ELR (cell line): ENCODE measurements at places on chromosomes 4 and X.

DNA sequence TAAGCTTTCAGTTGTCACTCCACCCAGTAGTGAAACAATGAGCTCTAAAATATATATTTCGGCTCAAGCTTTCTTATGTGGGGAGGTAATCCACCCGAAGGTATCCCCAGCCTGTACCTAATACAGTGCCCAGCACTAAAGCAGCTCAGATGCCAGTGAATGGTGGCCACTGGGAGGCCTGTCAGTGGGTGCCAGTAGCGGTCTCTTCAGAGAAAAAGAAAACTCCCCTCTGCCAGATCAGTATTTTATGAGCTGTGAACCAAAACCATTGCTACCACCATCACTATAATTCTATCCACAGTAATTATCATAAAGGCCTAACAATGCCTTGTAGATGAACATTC is 835 bp upstream of the NFKB1 start:
- peak; percentile 43 for DNase-seq

DNA sequence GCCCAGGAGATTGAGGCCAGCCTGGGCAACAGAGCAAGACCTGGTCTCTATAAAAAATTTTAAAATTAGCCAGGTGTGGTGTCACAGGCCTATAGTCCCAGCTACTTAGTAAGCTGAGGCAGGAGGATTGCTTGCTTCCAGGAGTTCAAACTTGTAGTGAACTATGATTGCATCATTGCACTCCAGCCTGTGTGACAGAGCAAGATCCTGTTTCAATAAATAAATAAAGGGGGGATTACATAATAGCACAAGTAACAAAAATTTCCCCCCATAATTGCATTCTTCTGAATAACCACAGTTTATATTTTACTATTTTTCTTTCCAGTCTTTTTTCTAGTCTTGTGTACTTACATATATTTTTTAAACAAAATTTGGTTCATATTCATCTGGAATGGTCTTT is 135.6 kb downstream of the CHIC2 start:
- DNase-seq = peak; percentile 46

- DNase-seq = peak; percentile 75
Observed at GRCh38 chrX:45006002-45006800, 133.2 kb downstream of the KDM6A start.

DNA sequence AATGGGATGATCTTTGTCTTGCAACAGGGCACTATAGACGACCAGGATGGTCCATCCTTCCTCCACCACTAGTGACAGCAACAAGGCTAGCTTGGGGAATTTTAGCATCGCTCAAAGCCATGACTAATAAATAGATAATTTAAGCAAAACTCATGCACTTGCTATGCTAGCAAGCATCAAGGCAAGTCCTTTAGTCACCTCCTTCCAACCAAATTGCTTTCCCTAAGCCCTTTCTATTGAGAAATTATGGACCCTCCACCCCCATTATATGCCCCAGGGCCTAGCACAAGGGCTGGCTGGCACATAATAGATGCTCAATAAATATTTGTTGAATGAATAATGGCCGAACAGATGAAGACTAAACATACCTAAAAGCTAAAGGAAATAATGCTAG is 28.6 kb downstream of the SLC16A2 start:
- DNase-seq = peak; percentile 93

GRCh38 chrX:22135171-22135711 is 103.1 kb downstream of the PHEX start:
- DNase-seq = peak; percentile 61

DNA sequence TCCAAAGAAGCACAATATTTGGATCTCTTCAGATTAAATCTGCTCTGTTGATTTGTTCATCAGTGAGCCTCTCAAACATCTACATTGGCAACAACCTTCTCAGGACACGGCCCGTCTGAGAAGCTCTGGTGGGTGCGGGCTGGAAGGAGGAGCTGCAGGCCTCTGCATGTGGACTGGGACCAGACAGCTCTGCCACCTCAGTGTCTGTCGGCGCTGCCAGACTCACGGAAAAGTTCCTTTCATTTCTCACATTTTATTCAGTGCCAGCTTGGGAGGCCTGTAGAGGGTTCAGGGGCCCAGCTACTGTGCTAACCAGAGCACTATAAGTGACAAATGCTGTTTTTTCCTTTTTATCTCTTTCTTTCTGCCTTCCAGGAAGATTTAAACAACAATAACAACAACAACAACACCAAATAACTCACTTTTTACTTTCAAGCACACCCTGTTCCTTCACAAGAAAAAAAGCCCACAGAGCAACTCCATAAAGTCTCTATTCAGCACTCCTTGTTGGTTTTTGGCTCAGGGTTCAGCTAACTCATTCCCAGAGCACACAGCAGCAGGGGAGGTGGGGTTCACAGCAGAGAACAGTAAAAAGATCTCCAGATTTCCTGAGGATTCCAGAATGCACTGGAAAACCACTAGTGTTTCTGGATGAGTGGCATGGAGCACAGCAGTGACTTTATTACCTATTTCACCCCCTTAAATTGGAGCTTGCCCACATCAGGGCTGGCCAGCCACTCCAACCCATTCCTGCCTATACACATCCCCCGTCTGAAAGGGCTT is 23.2 kb upstream of the HOPX start:
- peak; percentile 12 for DNase-seq

- peak; percentile 46 for DNase-seq
Observed at GRCh38 chr4:84967243-84967690, 777 bp upstream of the WDFY3 start.
